ENCODE measurements at places on chromosomes 2 and 18. TPM values are rescaled to one million over a fixed set of nuclear protein-coding genes. Genes with fewer than 3 reads are reported as not detected.

Gene CFAP65
- not detected for total RNA-seq

Gene C2orf66
- total RNA-seq, result 1.1 TPM

Gene CCDC178
- total RNA-seq, result 1.2 TPM

Gene C2orf81
- total RNA-seq, result 0.34 TPM

Gene NAT8
- not detected for total RNA-seq

Gene ZNF396
- total RNA-seq, result 0.53 TPM

Gene NT5C1B
- not detected for total RNA-seq

Gene SRD5A2
- total RNA-seq, result not detected

Gene MAPRE2
- total RNA-seq, result 52.4 TPM

Gene C2orf72
- 0.29 TPM for total RNA-seq

DNA sequence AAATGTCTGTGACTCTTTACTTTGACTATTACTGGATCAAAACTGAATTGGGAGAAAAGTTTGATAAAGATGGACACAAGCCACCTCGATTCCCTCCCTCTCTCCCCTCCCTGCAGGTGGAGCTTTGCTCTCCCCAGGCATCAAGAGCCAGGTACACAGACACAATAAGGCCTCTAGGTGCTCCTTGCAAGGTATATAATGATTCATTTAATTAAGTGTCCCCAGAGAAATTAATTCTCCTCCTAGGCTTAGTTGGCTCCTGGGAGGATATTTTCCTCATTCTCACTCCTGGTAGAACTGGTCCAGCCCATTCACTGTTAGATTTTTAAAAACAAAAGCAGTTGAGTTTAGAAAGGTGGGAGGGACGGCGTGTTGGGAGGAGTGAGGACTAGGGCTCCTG lies 352.4 kb upstream of the SMIM21 start:
- no peak for DNase-seq

DNA sequence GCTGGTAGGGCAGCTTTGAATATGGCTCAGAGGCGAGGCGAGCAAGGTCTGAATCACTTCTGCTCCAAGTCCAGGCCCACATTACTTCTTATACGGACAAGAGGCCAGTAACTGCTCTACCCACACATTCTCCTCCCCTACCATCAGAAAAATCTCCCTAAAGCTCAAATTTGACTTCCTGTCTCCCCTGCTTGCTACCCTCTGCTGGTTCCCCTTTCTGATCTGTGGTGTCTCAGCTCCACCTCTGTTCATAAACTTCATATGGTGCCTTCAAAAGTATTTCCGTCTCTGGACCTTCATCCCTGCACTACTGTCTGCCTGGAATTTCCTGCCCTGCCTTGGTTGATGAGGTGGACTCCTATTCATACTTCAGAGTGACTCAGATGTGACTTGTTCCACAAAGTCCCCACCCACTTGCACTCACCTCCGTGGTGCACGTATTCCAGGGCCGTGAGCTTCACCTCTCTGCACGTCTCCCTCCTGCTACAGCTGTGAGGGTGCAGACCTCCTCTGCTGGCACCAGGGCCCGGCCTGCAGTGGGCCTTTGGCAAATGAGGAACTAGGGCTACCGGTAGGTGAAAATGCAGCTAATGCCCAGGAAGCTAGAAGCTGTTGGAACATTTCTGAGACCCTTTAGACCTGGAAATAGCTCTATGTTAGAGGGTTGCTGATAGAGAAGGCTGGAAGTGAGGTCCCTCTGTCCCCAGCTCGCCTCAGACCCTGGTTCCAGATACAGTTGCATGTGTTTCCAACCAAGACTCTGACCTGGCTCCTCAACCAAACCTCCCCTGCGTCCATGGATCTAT lies 24.6 kb upstream of the KCMF1 start:
- no peak for DNase-seq

DNA sequence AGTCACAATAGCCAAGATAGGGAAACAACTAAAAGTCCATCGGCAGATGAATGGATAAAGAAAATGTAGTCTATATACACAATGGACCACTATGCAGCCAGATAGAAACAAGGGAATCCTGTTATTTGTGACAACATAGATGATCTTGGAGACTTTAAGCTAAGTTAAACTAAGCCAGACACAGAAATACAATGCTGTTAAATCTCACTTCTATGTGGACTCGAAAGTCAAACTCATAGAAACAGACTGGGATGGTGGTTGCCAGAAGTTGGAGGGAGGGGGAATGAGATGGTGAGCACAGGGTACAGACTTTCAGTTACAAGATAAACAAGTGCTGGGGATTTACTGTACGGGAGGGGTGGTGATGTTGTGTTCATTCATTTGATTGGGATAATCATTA lies 5.4 kb upstream of the CNDP1 start:
- no peak for DNase-seq

GRCh38 chr2:155930312-155930711 lies 402.2 kb downstream of the NR4A2 start:
- DNase-seq, result no peak

GRCh38 chr2:105852066-105852465 lies 107.4 kb downstream of the NCK2 start:
- DNase-seq, result no peak

- no peak for DNase-seq
These were observed 368.0 kb downstream of the MEIS1 start for GRCh38 chr2:66802877-66803276.

- DNase-seq, result no peak
These were observed 34.7 kb upstream of the MARCHF7 start for GRCh38 chr2:159677654-159678053.

DNA sequence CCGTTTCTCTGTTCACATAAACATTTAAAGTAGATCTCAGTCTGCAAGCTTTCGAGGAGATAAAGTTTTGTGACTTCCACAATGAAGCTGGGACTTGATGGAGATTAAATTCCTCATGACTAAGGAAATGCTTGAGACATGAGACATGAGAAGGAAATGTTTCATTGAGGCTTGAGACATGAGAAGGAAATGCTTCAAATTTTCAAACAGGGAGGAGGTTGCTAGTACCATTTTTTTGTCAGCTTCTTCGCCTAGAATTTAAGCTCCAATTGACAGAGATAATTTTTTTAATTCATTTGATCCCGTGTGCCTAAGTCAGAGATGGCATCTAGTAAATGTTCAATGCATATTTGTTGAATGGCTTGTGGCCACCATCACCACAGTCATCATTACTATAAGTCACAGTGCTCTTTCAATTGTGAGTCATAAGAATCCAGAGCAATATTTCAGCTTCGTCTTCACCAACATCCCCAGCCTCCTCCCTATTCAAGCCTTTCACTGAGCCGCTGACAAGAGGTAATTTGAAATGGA lies 543 bp upstream of the MARCHF4 start:
- peak; percentile 75 for DNase-seq

DNA sequence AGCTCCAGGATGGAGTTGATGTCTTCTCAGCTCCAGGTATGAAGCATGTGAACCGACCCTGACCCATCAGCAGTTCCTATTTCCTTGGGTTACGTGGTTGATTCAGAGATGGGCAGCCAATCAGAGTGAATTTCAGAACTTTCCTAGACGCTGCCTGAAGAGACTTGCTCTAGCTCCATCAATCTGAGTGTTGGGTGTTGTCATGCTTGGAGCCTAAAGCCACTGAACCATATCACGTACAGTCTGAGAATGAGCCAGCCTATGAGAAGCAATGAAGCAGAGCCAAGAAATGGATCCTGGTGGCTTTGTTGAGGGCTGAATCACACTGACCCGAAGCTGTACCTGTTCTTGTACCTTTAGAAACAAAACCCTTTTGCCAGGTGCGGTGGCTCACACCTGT lies 19.6 kb upstream of the KLF7 start:
- DNase-seq, result no peak

- no peak for DNase-seq
These were observed 636.1 kb upstream of the KLHL29 start for GRCh38 chr2:22748909-22749308.

- DNase-seq, result no peak
These were observed 82.1 kb downstream of the ALK start for GRCh38 chr2:29839306-29839705.

- no peak for DNase-seq
These were observed 65.4 kb upstream of the WDR75 start for GRCh38 chr2:189375842-189376241.

GRCh38 chr2:234447189-234447588 lies 49.7 kb downstream of the ARL4C start:
- DNase-seq, result no peak

DNA sequence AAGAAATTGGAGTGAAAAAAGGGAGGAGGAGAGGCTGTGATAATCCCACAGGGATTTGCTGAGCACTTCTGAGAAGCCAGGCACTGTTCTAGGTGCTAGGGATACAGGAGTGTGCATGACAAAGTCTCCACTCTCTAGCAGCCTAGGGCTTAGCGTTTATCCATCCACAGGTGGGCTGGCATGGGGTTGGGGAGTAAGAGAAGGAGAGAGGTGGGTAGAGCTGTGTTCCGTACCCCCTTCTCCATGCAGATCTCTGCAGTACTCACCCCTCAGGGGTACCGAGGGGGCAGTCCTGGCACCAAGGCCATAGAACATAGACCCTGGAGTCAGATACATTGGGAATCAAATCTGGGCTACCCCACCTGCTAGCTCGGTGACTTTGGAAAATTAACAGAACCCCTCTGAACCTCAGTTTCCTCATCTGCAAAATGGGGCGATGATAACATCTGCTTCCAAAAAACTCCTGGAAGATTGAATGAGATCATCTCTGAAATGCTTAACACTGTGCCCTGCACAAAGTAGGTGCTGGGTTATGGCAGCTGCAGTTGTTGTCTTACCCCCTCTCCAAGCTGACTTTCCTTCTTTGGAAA lies 18.6 kb downstream of the FOSL2 start:
- no peak for DNase-seq

DNA sequence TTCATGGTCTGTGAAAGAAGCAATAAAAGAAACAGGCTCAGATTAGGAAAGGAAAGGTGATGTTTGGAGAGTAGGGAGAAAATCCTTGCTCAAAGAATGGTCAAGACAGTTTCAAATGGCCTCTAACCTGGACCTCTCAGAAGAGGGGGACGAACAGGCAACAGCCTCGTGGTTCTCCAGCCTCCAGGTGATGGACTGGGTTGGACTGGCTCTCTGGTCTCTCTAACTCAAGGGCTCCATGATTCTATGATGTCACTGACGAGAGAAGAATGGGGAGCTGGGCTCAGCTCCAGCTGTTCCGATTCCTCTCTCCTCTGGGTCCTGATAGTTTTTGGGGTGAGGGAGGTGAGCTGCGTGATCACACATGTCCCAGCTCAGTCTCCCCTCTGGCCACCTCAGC lies at the start of gene C2orf74:
Gene C2orf74 (plus strand): TSS at position 301 of the 400 bp plus-strand sequence. CDS start 327 bp downstream, outside the sequence.
- no peak for DNase-seq

DNA sequence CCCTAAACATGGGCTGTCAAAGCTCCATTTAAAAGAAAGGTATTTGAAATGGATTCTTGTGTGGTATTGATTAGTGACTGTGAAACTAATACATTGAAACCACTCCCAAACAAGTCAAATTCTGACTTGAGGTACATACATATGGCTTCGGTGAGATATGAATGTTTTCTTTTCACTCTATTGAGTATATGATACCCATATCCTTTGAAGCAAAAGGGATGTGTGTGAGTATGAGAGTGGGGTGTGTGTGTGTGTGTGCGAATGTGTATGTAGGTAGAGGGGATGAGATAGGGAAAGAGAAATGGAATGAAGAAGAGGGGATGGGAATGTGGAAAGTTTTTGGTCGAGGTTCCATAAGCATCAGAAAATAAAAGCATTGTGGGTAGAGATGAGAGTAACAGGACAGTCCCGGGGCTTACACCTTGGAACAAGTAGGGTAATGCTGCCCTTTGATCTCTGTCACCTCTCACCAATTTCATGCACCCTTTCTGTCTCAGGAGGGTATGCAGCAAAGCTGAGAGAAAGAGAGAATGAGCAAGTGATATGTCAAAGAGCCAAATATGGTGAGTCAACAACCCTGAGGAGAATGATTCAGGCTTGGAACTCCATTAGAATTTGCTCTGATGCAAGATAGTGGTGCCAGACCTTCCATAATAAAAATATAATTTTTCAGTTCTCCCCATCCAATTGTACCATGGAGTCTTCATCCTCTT lies 64.0 kb upstream of the ZEB2 start:
- no peak for DNase-seq

- DNase-seq, result no peak
These were observed 134.0 kb upstream of the LYPD1 start for GRCh38 chr2:132804051-132804450.

DNA sequence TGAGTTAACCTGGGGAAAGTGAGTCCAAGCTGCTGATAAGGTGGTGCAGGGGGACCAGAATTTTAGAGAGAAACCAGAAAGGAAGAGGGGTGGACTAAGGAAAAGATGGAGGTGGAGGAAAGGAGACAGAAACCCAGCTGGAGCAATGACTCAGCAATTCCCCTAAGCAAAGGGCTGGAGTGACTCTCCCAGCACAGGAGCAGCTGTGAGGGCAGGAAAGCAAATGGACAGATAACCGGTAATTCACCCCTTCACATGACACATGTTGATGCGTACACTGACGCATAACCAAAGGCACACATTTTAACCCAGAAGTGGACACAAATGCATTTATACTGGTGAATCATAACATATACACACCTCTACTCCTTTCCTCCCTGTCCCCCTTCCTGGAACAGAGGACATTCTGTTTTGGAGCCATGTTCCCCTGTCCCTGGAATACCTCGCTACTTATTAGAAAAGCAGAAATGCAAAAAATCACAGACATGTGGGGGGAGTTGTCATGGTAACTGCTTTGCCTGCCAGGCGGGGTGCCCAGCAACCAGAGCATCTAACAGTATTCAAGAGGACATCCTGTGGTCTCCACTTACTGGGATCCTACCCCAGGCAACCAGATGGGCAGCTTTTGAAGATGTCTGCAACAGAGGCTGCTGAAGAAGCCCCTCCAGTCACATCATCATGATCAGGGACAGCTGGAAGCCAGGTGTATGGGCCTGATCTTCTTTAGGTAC lies 4.7 kb downstream of the CDK5R2 start:
- DNase-seq, result no peak

DNA sequence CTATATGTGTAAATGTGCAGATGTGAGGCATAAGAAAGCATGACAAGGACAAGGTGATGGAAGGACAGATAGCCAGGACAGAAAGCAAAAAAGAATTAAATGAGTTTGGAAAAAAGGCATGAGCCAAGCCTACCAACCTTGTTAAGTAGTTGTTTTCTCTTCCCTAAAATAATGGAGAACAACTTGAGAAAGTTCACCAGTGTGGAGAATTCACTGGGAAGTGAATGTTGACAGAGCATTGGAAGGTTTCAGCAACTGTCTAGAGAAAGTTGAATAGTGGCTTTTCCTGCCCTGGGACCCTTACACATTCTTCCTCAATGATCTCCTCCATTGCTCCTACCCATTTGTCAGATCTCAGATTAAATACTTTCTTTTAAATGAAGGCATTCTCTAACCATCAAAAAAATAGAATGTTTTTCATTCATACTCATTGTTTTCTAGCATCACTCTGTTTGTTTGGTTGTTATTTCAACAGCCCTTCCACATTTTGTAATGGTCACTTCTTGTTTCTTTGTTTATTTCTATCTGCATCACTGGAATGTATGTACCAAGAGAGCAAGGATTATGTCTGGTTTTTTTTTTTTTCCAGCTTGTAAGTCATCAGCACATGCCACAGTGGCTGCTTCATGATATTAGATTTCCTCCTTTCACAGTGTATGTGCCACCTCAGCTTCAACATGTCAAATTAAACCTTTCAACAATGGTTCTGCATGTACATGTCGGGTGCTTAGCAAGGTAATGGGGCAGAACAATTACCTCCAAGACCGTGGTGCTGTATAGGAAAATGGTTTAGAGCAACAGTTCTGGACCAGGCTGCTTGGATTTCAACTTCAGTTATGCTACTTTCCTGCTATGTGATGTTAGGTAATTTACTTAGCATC lies 586.0 kb upstream of the VRK2 start:
- no peak for DNase-seq

- no peak for DNase-seq
These were observed 11.9 kb upstream of the RPL37A start for GRCh38 chr2:216486708-216487107.

Measured in glomerular endothelial cell (primary cell).